Right lung (tissue), 10 donors: ENCODE measurements at places on chromosomes 4 and X. TPM values are rescaled to one million over a fixed set of nuclear protein-coding genes. Genes with fewer than 3 reads are reported as not detected.
A peak's percentile ranks its signal among the peaks of the same experiment; 100 is the strongest.

DNA sequence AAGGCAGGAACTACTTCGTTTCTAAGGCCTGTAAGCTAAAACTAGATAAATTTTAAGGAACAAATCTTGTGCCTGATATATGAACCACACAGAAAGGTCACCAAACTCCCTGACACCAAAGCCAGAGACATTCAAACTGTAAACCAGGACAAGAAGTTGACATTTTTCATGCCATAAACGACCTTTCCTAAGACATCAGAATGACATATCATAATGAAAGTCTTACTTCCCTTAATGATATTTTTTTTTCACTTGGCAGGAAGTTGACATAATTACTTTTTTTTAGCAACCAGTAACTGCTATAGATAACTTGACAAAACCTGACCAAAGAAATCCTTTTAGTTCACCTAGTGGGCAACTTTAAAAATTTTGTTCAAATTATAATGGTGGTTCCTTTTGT lies 231.5 kb upstream of the AGTR2 start:
- no peak for DNase-seq

DNA sequence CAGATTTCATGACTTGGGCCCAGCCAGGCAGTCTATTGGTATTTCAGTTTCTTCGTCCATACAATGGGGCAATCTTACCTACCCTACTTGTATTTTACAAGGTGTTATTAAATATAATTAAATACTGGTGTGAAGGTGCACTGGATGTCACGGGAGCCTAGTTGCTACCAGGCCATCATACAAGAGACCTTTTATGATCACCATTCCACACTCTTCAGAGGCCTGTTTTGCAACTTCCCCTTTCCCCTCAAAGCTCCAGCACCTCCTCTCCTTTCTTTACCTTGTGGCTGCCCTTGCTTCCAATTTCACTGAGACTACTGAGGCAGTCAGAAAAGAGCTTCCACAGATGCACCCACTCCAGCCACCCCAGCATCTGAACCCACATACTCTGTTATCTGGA lies 93.8 kb upstream of the HELT start:
- no peak for DNase-seq

- DNase-seq = no peak
Observed at GRCh38 chr4:64799751-64800150, 390.5 kb upstream of the TECRL start.

DNA sequence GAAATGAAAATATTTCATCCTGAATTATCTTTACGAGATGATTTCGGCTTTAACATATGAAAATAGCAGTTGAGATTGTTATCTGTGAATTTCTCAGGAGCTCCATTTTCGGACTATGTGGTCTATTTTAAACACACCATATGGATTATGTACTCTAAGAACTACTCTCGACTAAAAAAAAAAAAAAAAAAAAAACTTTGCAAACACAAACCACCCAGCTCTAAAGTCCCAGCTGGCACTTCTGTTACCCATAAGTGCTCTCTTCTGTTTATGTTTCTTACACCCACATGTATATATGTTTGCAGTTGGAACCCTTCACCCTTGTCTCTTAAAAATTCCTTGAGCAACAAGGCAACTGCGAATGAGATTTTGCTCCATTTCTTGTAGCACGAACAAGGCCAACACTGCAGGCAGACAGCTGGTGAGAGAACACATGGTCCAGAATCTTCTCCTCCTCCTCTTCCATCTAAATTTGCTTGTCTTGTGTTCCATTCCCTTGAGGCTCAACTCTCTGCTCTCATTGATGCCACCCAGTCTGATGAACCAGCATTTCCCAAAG lies 172.7 kb upstream of the HCCS start:
- DNase-seq = peak; percentile 33

GRCh38 chrX:120457766-120458180 lies 11.3 kb downstream of the LAMP2 start:
- DNase-seq = no peak

Gene USP51
- 6.6 TPM for polyA plus RNA-seq
